ENCODE measurements at places on chromosomes 11 and 22. TPM values are rescaled to one million over a fixed set of nuclear protein-coding genes. Genes with fewer than 3 reads are reported as not detected.

GRCh38 chr22:50699001-50699755 is 26.6 kb downstream of the SHANK3 start:
- H3K36me3 ChIP-seq = no peaks in the 10 kb centered on the region

- no peak overlapping the region for H3K27ac ChIP-seq
- H3K36me3 ChIP-seq = no peaks in the 10 kb centered on the region
- H3K4me3 ChIP-seq = no peak overlapping the region
- H3K27me3 ChIP-seq = no peaks in the 10 kb centered on the region
These were observed 76.9 kb upstream of the TTLL12 start for GRCh38 chr22:43263645-43264514.

Gene C11orf91
- total RNA-seq = not detected

Gene PGA5
- total RNA-seq = not detected

DNA sequence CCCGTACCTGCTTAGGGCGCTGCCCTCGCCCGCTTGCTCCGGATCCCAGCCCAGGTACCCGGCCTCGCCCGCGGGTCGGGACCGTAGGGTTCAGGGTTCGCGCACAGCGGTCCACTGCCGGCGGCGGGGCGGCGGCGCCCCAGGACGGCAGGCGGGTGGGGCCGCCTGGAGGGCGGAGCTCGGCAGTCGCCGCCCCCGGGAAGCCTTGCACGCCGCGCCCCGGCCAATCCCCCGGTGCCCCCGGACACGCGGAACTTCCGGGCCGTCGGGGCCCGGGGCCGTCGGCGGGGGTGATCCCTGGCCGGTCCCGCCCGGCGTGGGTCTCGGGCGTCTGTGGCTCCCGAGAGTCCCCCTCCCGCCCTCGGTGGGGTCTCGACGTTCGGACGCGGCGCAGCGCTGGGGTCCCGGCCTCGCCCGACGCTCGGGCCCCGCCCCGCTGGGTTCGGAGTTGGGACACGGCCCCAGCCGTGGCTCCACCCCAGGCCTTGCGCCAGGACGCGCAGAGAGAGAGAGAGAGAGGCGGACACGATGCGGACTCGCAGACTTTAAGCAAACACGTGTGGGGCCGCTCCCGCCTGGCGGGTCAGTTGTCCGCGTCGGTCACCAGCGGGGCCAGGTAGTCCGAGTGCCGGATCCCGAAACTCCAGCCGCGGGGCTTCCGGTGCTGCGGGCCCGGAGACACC is at the start of gene TYMP:
TSS of gene TYMP (minus strand) at position 116 of the 683 bp plus-strand sequence. CDS start 303 bp downstream, outside the sequence.
- DNase-seq = no peak
- H3K4me1 ChIP-seq = peaks cover 45% of the 10 kb centered on the region
- no peak within 1 kb of the TSS for H3K27ac ChIP-seq

GRCh38 chr11:113521737-113522517 is 46.7 kb upstream of the DRD2 start:
- H3K36me3 ChIP-seq = no peaks in the 10 kb centered on the region
- H3K27ac ChIP-seq = no peak overlapping the region
- H3K4me3 ChIP-seq = no peak overlapping the region
- no peak for DNase-seq
- no peaks in the 10 kb centered on the region for H3K4me1 ChIP-seq
- H3K27me3 ChIP-seq = no peaks in the 10 kb centered on the region

Gene ALKBH8
- total RNA-seq = 6.2 TPM

DNA sequence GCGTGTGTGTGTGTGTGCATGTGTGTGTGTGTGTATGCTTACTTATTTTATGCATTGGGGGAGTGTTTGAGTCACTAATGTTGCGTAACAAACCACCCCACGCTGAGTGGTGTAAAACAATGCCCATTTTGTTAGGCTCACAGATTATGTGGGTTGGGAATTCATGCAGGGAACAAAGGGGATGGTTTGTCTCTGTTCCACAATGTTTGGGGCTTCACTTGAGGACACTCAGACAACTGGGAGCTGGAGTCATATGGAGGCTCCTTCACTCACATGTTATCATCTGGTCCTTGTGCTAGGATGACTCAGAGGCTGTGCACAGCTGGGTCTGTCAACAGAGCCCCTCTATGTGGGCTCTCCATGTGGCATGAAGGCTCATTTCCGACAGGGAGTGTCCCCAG is 51.3 kb upstream of the LARGE1 start:
- H3K4me1 ChIP-seq = no peaks in the 10 kb centered on the region
- no peaks in the 10 kb centered on the region for H3K36me3 ChIP-seq
- DNase-seq = no peak
- H3K27ac ChIP-seq = no peak overlapping the region
- H3K27me3 ChIP-seq = no peaks in the 10 kb centered on the region

DNA sequence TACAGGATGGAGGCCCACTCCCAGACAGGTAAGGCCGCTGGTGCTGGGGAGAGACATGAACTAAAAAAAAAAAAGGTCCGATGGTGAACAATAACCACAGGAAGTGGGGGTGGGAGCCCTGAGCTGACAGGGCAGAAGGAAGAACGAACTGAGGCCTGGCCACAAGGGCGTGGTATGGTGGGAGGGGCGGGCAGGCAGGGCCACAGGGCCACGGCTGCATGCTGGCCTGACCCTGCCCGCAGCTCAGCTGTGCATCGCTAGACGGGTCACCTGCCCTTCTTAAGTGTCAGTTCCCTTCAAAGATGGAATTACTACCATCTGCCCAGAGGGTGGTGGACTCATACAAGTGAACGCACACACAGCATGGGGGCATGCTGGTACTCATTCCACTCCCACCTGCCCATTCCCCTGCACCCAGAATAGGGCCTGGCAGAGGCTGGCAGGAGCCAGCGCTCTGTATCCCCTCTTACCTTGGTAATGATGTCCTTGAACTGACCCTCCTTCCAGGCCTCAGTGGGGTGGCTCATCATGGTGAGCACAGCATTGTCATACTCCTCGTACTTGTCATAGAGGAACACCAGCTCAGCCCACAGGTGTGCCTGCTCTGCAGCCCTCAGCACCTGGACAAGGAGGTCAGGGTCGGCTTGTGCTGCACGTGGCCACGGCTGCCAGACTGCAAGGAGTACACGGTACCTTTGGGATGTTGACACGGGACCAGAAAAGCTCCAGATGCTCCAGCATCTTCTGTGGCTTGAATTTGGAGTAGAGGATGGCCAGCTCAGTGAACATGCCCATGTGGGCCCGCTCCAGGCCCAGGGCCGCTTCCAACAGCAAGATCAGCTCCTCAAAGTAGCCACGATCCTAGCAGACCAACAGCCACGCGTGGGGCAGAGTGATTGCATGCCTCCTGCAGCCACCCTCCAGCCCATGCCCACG is 17.5 kb upstream of the SLC25A1 start:
- H3K36me3 ChIP-seq = peaks cover 55% of the 10 kb centered on the region
- DNase-seq = no peak
- no peak overlapping the region for H3K27ac ChIP-seq
- no peaks in the 10 kb centered on the region for H3K4me1 ChIP-seq

GRCh38 chr11:62974848-62975522 is 9.8 kb downstream of the SLC22A6 start:
- no peak for DNase-seq
- no peak overlapping the region for H3K4me3 ChIP-seq
- H3K36me3 ChIP-seq = no peaks in the 10 kb centered on the region
- no peaks in the 10 kb centered on the region for H3K4me1 ChIP-seq

- no peak overlapping the region for H3K27ac ChIP-seq
- H3K4me3 ChIP-seq = no peak overlapping the region
- H3K36me3 ChIP-seq = no peaks in the 10 kb centered on the region
- peaks cover 6% of the 10 kb centered on the region for H3K4me1 ChIP-seq
- no peaks in the 10 kb centered on the region for H3K27me3 ChIP-seq
- no peak for DNase-seq
These were observed 47.3 kb downstream of the NEU3 start for GRCh38 chr11:75035911-75036565.

Gene EMID1
- total RNA-seq = 45.6 TPM

- no peaks in the 10 kb centered on the region for H3K4me1 ChIP-seq
- H3K36me3 ChIP-seq = no peaks in the 10 kb centered on the region
- no peak overlapping the region for H3K27ac ChIP-seq
- H3K27me3 ChIP-seq = peaks cover 6% of the 10 kb centered on the region
These were observed 84.2 kb downstream of the CELSR1 start for GRCh38 chr22:46453006-46453828.

Gene TMEM45B
- total RNA-seq = not detected

Gene CARD16
- total RNA-seq = 123 TPM

Gene SLC22A12
- total RNA-seq = not detected

DNA sequence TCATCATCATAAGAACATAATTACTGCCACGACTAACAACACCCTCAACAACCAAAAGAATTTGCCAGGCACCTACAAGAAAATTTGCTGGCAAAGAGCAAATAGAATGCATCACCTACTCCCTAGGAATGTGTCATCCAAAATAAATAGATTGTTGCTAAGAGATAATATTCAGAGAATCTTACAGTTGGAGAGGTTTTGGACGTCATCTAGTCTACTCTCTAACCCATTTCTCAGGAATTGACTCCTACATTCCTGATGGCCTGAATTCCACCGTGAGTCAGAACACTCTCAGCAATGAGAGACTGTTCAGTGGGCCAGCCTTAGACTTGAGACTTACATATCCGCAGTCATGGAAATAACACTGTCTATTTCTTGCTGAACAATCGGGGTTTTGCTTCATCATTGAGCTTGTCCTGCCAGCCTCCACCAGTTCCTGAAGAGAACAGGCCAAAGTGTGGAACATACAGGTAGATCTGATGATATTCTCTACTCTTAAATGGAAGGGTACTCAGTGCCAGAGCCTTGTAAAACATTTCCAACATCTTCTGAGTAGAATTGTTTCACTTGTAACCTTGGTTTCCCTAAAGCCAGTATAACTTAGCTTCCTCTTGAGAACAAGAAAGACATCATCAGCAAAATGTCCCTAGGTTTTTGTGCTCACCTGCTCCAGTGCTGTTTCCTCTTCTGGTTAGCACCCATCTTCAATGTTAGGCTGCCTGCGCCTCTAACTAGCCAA is 8.3 kb downstream of the KIRREL3 start:
- H3K36me3 ChIP-seq = no peaks in the 10 kb centered on the region
- peak overlapping the region; percentile 25 for H3K4me3 ChIP-seq
- no peaks in the 10 kb centered on the region for H3K27me3 ChIP-seq

DNA sequence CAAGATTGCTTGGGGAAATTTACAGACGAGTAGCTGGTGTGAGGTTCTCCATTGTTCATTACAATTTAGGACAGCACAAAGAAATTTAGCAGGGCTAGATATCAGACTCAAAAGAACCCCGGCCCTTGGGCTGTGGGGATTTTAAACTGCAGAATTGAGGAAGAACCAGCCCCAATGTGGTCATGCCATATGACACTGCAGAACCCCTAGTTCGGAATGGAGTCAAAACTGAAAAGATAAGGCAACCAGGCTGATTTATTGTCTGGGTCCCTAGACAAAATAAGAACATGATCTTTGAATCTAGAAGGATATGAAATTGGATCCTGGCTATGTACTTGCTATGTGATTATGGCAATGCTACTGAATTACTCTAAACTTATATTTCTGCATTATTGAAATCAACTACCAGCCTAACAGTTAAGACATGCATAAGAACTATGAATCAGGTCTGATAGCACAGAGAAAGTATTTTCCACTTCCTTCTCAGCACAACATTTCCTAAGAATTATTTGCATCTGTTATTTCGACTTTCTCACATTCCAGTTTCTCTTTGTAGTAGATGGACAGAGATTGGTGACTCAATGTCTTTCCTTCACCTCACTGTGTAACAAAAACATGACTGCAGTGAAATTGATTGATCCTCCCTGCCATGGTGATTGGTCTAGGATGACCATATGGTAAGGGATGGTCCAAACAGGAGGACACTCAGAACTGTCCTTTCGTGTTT is 13.2 kb downstream of the MMP3 start:
- no peaks in the 10 kb centered on the region for H3K4me1 ChIP-seq
- no peak overlapping the region for H3K4me3 ChIP-seq
- H3K27me3 ChIP-seq = no peaks in the 10 kb centered on the region
- DNase-seq = no peak
- no peak overlapping the region for H3K27ac ChIP-seq

DNA sequence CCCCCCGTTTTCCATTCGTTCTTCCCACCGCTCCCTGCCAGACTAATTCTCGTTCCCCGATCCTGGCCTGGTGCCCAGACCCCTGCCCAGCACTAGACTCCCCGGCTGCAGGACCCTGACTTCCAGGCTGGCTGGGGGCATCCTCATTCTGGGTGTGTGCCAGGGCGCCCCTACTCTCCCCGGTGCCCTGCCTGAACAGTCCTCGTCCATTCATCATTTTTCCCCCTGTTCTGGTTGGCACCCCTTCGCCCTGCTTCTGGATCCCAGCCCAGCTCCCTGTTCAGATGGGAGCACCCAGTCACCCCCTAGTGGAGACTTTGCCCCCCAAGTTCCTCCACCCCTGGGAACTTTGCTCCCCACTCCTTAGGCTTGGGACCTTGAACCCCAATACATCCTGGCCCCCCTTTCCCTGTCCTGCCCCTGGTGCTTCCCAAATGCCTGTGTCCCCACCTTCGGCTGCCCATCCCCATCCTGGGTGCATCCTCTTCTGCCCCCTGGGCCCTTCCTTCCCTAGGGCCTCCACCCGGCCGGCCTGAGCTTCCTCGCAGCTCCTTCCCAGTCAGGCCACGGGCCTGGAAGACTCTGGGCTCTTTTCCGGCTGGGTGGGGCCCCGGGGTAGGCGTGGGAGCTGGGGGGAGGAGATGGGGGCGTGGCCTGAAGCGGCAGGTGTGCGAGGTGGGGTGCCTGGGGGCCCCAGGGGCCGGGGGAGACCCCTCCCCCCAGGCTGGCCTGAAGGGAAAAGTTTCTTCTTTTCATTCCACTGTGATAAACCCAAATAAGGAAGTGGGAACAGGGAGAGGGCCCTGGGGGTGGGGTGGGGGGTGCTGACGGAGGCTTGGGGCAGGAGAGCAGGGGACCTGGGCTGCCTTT is 908 bp downstream of the PLCB3 start:
- H3K27ac ChIP-seq = peak overlapping the region; percentile 37
- H3K4me1 ChIP-seq = peaks cover 34% of the 10 kb centered on the region
- H3K36me3 ChIP-seq = peaks cover 38% of the 10 kb centered on the region
- DNase-seq = peak; percentile 57

DNA sequence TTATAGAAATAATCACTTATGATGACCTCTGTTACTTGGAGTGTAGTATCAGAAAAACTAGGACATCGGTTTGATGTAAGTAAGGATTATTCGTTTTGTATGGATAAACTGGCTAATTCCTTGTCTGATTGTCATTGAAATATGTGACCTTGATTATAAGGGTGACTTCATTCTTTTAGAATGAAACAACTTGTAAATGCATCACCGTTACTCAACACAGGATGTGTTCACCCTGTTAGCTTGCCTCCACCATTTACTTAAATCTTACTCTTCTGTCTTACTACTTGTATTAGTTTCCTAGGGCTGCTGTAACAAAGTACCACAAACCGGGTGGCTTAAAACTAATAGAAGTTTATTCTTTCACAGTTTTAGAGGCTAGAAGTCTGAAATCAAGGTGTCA is 7.9 kb downstream of the SFI1 start:
- H3K4me1 ChIP-seq = 0 out of 2 replicates have a peak, but pooled peaks cover 4% of the 10 kb centered on the region
- no peak for DNase-seq
- H3K27me3 ChIP-seq = no peaks in the 10 kb centered on the region
- H3K4me3 ChIP-seq = no peak overlapping the region

Data from SJSA1 (cell line).